GM23248 (cell line): ENCODE measurements at places on chromosomes 16 and 17. TPM values are rescaled to one million over a fixed set of nuclear protein-coding genes. Genes with fewer than 3 reads are reported as not detected.
A peak's percentile ranks its signal among the peaks of the same experiment; 100 is the strongest.

DNA sequence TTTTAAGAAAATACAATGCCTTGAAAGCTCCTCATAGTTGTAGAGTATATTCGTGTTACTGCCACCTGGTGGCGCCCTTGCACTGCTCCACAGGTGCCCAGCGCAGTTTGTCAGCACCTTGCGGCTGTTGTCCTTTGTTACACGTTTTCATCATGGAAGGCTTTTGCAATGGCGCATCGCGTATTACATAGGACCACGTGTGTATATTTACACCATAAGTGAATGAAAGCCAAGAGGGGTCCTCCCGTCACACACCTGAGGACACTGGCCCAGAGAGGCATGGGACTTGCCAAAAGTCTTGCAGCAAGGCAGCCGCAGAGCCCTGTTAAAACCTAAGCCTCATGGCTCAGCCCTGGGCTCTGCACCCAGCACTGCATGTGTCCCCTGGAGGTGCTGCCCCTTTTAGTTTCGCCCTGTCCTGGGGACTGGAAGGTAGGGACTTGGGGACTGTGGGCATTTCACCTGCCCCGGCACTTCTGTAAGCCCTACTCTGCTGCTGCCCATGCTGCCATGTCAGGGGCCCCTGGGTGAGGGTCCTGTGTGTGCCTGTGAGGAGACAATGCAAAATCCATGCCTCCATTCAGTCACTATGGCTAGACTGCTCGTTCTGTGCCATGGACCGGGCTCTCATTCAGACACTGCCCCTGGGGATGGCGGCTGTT, 24.3 kb downstream of the POLR3E start:
- no peaks in the 10 kb centered on the region for H3K4me1 ChIP-seq
- peak; percentile 81 for DNase-seq
- H3K27me3 ChIP-seq, result no peaks in the 10 kb centered on the region
- peaks cover 3% of the 10 kb centered on the region; the same call in 1 of the 2 replicates for H3K36me3 ChIP-seq
- no peak overlapping the region for H3K4me3 ChIP-seq

GRCh38 chr17:4488989-4489595, 9.6 kb upstream of the SPNS2 start:
- peak; percentile 37 for DNase-seq
- peaks cover 14% of the 10 kb centered on the region for H3K27me3 ChIP-seq
- no peaks in the 10 kb centered on the region for H3K36me3 ChIP-seq

DNA sequence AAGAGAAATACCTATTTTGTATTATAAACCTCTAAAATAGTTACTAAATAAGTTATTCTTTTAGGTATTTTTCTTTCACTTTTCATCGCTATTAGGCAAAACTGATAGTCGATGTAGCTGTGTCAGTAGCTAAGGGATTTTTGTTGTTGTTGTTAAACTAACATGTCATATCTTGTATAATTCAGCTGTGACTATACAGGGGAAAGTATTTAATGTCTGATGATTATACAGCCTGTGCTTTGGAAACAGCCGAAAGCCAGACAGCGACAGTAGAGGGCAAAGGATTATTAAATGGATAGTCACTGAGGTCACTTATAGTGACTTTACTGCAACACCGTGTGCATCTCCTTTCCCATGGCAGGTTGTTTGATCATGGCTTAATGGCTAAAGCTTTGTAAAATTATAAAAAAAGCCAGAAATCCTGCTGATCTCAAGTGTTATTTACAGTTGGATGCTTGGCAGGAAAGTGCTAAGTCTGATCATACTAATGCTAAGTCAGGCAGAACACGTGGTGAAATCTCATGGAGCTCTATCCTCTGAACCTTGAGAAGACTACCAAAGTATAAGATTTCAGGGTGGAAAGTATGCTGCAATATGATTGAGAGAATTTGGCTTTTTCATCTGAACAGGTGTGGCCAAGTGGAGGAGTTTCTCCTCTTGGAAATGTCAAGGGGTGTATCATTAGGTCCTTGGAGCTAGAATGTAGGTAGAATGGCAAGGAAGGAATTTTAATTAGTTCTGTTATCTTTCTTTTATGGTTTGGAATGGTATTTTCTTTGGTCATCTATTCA, 88.4 kb downstream of the FTO start:
- H3K4me3 ChIP-seq, result no peak overlapping the region
- no peak for DNase-seq
- peaks cover 18% of the 10 kb centered on the region for H3K4me1 ChIP-seq
- no peaks in the 10 kb centered on the region for H3K36me3 ChIP-seq
- no peak overlapping the region for H3K27ac ChIP-seq

DNA sequence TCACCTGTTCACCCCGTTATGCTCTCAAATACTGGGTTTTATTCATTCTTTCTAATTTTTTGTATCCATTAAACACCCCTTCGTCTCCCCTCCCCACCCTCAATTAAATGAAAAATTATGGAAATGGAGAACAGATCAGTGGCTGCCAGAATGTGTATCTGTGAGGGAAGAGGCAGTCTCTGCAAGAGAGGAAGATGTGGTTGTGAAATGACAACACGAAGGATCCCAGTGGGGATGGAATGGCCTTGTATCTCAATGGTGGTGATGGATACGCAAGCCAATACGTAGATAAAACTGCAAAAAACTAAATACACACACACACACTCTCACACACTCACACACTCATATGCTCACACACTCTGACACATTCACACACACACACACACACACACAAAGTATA, 570.7 kb downstream of the CDH13 start:
- H3K4me3 ChIP-seq, result no peak overlapping the region
- peaks cover 9% of the 10 kb centered on the region for H3K4me1 ChIP-seq
- no peaks in the 10 kb centered on the region for H3K27me3 ChIP-seq
- H3K36me3 ChIP-seq, result no peaks in the 10 kb centered on the region

- H3K4me1 ChIP-seq, result peaks cover 17% of the 10 kb centered on the region
- H3K4me3 ChIP-seq, result no peak overlapping the region
- no peaks in the 10 kb centered on the region for H3K36me3 ChIP-seq
- peak; percentile 52 for DNase-seq
- H3K27me3 ChIP-seq, result no peaks in the 10 kb centered on the region
Observed at GRCh38 chr16:2350500-2350899, 10.0 kb upstream of the ABCA3 start.

DNA sequence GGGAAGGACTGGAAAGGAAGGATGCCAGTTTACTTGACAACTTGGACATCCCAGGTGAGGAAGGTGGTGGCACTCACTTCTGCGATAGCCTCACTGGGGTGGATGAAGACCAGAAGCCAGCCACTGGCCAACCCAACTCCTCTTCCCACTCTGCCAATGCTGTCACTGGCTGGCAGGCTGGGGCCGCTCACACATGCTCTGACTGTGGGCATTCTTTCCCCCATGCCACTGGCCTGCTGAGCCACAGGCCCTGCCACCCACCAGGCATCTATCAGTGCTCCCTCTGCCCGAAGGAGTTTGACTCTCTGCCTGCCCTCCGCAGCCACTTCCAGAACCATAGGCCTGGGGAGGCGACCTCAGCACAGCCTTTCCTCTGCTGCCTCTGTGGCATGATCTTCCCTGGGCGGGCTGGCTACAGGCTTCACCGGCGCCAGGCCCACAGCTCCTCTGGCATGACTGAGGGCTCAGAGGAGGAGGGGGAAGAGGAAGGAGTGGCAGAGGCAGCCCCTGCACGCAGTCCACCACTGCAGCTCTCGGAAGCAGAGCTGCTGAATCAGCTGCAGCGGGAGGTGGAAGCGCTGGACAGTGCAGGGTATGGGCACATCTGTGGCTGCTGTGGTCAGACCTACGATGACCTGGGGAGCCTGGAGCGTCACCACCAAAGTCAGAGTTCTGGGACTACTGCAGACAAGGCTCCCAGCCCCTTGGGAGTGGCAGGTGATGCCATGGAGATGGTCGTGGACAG, 4.5 kb downstream of the ZNF646 start:
- H3K4me1 ChIP-seq, result peaks cover 5% of the 10 kb centered on the region; the same call in 1 of the 2 replicates
- no peak overlapping the region for H3K4me3 ChIP-seq
- peaks cover 2% of the 10 kb centered on the region; the same call in 1 of the 2 replicates for H3K36me3 ChIP-seq
- H3K27ac ChIP-seq, result no peak overlapping the region
- no peak for DNase-seq

DNA sequence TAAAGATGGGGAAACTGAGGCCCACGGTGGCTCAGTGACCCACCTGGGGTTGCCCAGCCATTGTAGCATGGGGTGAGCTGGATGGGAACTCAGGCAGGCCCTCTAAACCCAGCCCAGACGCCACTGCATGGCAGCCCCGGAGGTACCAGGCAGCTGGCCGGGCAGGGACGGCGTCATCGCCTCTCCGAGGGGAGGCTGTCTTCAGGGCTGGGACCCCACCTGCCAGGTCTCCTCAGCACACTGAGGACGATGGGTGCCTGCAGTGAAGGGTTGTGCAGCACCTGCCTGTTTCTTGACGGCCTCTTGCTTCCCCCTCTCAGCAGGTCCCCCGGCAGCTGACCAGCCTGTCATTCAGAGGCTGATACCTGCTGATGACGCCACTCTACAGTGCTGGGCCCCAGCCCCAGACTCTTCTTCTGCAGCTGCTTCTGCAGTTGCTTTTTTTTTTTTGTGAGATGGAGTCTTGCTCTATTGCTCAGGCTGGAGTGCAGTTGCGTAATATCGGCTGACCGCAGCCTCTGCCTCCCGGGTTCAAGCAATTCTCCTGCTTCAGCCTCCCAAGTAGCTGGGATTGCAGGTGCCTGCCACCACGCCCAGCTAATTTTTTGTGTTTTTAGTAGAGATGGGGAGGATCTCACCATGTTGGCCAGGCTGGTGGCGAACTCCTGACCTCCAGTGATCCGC, 24.7 kb downstream of the RNF213 start:
- peaks cover 4% of the 10 kb centered on the region; the same call in 1 of the 2 replicates for H3K4me1 ChIP-seq
- no peaks in the 10 kb centered on the region; the same call in 1 of the 2 replicates for H3K36me3 ChIP-seq
- no peaks in the 10 kb centered on the region for H3K27me3 ChIP-seq
- H3K4me3 ChIP-seq, result no peak overlapping the region
- H3K27ac ChIP-seq, result no peak overlapping the region
- no peak for DNase-seq

Gene RBL2
- 42.0 and 44.5 TPM in 2 replicates for total RNA-seq
